ENCODE measurements at places on chromosomes 1 and 21. TPM values are rescaled to one million over a fixed set of nuclear protein-coding genes. Genes with fewer than 3 reads are reported as not detected.

The METTL18 gene
- 10.4 TPM for total RNA-seq

GRCh38 chr21:25626757-25627156 is 12.3 kb upstream of the JAM2 start:
- no peak overlapping the region for H3K4me3 ChIP-seq
- no peaks in the 10 kb centered on the region for H3K36me3 ChIP-seq
- no peaks in the 10 kb centered on the region for H3K27me3 ChIP-seq

DNA sequence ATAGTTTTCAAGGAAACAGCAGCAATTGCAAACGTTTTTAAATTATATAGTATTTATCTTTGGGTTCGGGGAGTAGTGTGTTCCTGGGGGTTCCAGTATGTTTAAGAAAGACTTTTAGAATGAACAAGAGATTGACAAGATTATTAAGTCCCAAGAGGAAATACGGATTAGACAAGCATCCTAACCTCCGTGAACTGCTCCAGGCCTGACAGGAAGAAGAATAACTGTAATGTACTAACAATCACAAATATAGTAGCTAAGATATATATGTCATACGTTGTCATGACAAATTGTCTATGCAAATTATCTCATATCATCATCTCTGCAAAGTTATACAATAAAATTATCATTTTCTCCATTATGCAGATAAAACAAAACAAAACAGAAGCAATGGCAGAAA is 1397.2 kb downstream of the MRPL39 start:
- H3K4me3 ChIP-seq: no peak overlapping the region
- H3K4me1 ChIP-seq: no peaks in the 10 kb centered on the region
- no peak for DNase-seq
- no peak overlapping the region for H3K27ac ChIP-seq
- no peaks in the 10 kb centered on the region for H3K36me3 ChIP-seq

DNA sequence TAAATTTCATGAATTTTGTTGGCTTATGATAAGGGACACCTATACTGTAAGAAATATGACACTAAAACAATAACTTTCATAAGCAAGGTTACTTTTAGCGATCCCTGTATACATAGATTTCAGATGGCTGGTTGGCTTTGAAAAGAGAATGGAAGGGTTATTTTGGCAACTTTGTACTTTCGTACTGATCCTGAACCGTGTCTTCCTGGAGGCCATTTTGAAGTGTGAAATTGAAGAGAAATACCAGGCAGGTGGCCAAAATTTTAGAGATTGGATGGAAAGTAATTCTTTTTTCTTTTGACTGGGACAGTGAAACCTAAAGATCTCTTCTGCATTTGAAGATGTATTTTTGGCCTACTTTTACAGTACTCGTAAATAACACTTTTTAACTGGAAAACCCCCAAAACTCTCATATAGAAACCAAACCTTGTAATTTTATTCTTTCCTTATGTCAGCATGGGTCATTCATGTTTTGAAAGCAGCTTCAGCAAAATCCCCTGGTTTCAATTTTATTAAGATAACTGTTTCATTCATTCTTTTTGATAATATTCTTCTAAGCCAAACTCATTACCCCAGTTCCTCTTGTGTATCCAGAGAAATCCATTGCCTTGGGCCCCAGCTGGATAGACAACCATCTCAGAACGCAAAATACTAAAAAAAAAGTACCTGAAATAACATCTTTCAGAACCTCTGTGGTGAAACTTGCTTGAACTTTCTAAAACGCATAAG is 38.4 kb upstream of the ZNF281 start:
- DNase-seq: no peak
- no peak overlapping the region for H3K27ac ChIP-seq
- H3K4me1 ChIP-seq: peaks cover 3% of the 10 kb centered on the region
- no peaks in the 10 kb centered on the region for H3K27me3 ChIP-seq

GRCh38 chr1:109466452-109467300 is at the start of gene SYPL2:
Gene SYPL2, plus strand, starts transcription at chr1:109466546. Its CDS starts 298 bp downstream, at chr1:109466844.
- no peak within 1 kb of the TSS for H3K4me3 ChIP-seq
- no peak within 1 kb of the TSS for H3K27ac ChIP-seq
- no peaks in the 10 kb centered on the region for H3K4me1 ChIP-seq
- H3K36me3 ChIP-seq: no peaks in the 10 kb centered on the region
- no peaks in the 10 kb centered on the region for H3K27me3 ChIP-seq

DNA sequence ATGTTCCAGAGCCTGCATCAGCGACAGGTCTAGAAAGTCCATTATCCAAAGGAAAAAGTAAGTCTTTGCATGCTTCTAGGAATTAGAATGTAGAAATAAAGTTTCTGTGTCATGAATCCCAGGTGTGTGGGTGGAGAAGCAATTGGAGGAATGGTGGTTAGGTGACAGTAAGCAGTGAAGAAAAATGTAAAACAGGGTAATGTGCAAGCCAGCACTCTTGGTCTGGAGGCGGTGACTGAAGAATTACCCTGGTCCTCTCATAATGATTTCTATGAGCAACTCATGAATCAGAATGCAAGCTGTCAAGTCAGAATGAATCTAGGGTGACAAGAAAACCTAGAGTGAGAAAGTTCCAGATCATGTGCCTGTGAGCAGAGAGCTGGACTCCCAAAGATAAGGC is 33.6 kb downstream of the PLPPR4 start:
- no peak overlapping the region for H3K27ac ChIP-seq
- no peaks in the 10 kb centered on the region for H3K27me3 ChIP-seq
- no peaks in the 10 kb centered on the region for H3K4me1 ChIP-seq
- no peak for DNase-seq

Data from Karpas-422 (cell line).